ENCODE measurements at places on chromosomes 5 and 9.

DNA sequence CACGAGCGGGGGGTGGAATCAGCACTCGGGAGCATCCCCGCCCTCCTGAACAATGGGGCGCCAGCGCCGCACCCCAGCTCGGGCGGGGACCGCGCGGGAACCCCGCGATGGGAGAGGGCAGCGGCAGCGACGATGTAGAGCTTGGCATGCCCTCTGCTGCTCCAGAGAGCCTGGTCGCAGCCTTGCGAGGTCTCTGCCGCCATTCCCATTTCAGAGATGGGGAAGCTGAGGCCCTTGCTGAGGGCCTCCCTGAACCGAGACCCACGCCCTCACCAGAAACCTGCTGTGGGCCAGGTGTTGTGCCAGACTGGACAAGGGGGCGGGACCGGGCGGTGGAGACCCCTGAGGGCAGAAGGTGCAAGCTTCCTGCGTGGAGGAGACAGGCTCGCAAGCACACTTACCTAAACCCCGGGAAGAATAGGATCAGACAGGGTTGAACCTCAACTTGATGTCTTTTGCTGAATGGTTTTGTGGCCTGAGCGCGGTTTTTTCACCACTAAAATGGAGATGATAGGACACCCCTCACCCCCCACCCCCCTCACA is 647 bp upstream of the MEGF9 start:
- DNase-seq, result no peak

DNA sequence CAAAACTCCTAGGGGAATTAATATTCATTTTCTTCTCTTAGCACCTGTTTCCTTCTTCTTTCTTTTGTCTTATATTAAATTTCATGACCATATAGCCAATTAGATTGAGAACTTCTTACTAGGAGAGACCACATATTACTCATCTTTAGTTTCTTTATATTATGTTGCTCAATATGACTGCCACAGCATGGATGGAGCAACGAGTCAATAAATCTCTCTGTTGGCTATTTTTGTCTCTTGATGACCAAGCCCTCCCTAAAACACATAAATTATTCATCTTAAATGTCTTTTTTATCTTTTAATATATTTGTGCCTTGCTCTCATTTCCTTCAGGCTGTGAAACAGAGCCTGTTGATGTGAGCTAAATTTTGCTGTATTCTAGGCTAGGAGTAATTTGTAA is 123.0 kb downstream of the ADAMTSL1 start:
- peak; percentile 98 for DNase-seq

DNA sequence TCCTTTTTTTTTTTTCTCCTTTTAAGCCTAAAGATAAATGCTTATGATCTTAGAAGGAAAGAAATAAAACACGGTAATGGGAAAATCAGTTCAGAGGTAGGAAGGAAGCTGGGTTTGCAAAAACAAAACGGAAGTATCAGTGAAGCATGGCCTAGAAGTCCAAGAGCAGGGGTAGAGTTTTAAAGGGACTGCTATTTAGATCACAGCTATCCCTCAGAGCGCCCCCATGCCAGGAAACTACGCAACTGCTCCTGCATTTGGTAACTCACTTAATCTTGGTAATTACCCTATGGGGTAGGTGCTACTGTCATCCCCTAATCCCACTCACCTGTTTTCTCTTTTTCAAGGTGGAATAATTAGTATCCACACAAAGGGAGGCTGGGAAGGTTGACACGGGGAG is 16.0 kb downstream of the TLE1 start:
- no peak for DNase-seq

- DNase-seq, result peak; percentile 29
Measured at GRCh38 chr9:19028835-19029451, 4.1 kb downstream of the SAXO1 start.

DNA sequence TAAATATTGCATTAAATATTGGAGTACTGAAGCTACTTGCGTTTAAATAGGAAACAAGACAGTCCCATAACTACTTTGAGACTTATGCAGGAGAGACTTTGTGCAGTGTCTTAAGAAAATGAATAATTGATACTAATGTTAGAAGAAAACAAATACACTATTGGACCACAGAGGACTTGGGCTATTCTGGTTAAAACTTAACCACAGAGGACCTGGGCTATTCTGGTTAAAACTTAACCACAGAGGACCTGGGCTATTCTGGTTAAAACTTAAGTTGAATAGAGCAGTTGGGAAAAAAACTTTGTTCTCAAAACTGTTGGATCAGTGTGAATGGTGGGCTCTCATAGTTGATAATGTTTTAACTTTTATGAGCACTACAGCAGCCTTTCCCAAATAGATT is 141.7 kb downstream of the WDR70 start:
- DNase-seq, result no peak

GRCh38 chr5:179858241-179858585 is 404 bp downstream of the MRNIP start:
- no peak for DNase-seq

GRCh38 chr9:2743937-2744529 is 26.7 kb downstream of the KCNV2 start:
- no peak for DNase-seq

DNA sequence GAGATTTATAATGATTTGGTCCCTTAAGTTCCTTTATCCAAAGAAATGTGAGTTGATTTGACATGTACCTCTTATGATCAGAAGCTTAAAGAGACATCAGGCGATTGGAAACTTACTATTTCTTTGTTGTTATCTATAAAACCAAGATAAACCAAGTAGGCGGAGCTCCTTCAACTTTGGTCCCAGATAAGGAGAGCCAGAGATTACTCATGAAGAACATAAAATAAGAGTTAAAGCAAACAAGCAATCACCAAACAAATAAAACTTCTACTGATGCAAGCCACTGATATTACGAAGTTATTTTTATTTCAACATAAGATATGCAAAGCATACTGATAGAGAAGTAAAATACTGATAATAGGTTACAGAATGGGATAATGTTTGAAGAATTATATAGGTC is 141.5 kb upstream of the CDH18 start:
- no peak for DNase-seq

GRCh38 chr9:122309861-122310260 is 45.2 kb downstream of the MRRF start:
- no peak for DNase-seq
